ENCODE measurements at places on chromosomes 5 and 9.
A peak's percentile ranks its signal among the peaks of the same experiment; 100 is the strongest.

DNA sequence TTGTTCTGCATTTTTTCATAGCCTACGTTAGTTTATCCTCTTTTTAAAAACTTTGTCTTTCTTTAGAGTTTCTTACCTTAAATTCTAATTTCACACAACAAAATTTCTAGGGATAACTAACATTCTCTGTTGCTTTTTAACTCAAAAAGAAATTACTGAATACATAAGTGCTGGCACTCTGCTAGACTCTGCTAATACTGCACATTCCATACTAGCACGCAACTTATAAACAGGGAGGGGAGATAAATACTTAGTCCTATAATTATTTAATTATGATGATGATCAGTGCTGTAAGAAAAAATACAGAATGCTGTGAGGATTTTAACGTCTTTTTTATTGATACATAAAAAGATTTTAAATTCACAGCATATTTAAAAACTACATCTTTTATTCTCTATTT lies 25.1 kb downstream of the RNF145 start:
- DNase-seq, result no peak

DNA sequence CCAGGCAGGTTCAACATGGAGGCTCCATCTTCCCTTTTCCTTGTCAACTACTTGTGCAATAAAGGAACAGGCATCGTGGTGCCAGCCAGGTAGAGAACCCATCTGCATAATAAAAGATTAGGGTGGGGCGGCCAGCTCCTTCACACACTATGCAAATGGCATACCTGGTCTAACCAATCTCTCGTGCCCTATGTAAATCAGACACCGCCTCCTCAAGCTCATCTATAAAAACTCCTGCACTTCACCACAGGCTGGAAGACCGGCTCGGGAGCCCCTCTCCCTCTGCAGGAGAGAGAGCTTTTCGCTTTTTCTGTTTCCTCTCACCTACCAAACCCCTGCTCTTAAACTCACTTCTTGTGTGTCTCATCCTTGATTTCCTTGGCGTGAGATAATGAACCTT lies 244.3 kb upstream of the PUM3 start:
- DNase-seq, result no peak

- DNase-seq, result no peak
Observed at GRCh38 chr5:45694255-45694814, 1.8 kb downstream of the HCN1 start.

- no peak for DNase-seq
Observed at GRCh38 chr5:81067406-81067805, 107.2 kb downstream of the RASGRF2 start.

- peak; percentile 90 for DNase-seq
Observed at GRCh38 chr9:98796364-98797101, at the start of gene ANKS6. ANKS6 (minus strand) TSS chr9:98796555; CDS start chr9:98796491, 64 bp downstream.

DNA sequence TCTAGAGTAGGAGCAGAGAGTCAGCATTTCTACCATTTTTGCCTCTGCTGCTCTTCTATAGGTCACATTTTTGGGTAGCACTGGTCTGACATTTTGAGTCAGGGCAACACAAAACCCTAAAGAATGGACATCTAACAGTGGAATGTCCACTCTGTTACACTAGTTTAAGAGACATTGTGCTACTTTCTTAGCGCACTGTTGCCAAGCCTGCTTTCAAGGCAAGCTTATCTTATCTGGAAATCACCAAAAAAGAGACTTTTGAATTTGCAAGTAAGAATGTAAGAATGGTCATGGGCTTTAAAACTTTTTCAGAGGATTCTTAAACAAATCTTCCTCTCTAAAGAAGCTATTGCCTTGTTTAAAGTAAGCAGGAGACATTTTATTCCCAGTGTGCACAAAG lies 73.0 kb upstream of the STARD4 start:
- no peak for DNase-seq

GRCh38 chr9:137138722-137139467 lies at the start of gene GRIN1:
GRIN1 (plus strand) TSS chr9:137139154; CDS start chr9:137139487, 333 bp downstream.
- DNase-seq, result no peak

GRCh38 chr5:85334-85995 lies 6.5 kb upstream of the PLEKHG4B start:
- DNase-seq, result no peak

DNA sequence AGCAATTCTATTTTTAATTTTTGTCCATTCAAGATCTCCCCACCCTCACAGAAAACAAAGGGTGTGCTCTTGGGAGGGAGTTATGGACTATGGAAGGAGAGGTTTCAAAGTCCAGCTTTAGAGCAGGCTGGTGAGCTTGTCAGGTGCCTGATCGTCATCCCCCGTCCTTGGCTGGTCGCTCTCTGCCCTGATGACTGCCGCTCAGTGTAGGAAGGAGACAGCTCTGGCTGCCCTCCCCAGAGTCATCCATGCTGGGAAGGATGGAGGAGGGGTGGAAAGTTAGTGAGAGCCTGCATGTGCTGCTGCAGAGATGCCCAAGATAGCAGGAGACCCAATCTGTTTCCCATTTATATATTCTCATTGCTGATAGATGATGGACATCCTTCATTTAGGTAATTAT lies 96.6 kb downstream of the NLN start:
- peak; percentile 11 for DNase-seq

- DNase-seq, result no peak
Observed at GRCh38 chr9:124038239-124038638, 26.7 kb downstream of the LHX2 start.

DNA sequence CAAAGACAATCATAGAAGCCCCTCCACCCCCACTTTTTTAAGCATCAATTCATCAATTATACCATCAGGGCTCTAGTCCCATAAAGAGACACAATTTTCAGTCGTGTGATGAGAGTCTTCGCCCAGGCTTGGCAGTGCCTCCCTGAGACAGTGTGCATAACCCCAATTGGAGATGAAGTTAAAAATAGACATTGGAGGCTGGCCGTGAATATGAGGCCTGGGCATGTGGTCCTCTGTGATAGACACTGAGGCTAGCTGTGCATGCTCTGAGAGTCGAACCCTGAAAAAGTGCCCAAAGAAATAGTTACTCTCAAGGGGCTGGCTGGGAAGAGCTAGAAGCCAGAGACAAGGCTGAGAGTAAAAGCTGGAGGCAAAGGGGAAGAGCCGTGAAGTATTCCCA lies 248.6 kb upstream of the NR4A3 start:
- DNase-seq, result no peak

DNA sequence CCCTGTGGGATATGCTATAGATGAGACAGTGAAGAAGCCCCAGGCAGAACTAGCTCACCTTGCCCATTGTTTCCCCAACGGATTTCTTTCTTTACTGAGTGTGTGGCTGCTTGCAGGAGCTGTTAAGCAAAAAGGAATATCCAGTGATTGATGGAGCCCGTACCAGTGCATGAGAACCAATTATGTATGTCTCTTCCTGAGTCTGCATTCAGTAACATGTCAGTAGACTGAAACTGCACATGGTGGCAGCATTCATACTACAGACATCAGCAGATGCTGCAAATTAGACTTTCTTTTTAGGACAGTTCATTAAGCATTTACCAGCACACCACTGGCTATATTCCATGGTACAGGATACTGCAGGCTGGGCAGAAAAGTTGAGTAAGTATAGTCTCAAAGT lies 90.3 kb upstream of the PLCXD3 start:
- no peak for DNase-seq

DNA sequence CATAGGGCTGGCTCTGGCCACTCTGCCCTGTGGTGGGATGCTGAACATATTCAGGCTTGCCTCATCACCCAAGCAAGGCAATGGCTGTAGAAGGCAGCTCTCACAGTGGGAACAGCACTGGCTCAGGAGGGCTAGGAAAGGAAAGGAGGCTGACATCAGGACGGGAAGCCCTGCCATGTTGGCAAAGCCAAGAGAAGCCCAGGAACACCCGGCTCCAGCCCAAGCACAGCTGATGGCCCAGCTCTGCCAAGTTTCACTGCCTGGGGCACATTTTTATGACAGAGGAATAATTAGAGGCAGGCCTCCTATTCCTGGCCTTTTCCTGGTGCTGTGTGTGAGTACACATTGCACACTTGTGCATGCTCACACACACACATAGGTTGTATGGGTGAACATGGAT lies 163.6 kb upstream of the SMIM23 start:
- no peak for DNase-seq

GRCh38 chr9:78575771-78576170 lies 278.8 kb downstream of the PSAT1 start:
- no peak for DNase-seq

DNA sequence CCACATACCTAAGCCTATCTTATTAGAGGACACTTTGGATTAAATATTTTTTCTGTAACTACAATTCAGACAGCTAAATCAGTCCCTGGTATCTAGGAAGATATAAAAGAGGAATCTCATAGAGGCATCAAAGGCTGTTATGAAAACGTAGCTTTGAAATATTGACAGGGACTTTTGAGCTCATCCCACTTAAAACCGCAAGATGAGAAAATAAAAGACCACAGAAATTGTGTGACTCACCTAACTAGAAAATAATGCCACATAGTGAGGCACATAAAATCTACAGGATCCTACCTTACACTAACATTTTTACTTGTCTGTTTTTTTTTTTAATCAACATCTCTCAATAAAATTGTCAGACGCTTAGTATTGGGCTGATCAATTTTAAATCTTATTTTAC lies 686.5 kb upstream of the COX7C start:
- no peak for DNase-seq

- no peak for DNase-seq
Observed at GRCh38 chr5:115243412-115243811, 19.3 kb downstream of the PGGT1B start.

DNA sequence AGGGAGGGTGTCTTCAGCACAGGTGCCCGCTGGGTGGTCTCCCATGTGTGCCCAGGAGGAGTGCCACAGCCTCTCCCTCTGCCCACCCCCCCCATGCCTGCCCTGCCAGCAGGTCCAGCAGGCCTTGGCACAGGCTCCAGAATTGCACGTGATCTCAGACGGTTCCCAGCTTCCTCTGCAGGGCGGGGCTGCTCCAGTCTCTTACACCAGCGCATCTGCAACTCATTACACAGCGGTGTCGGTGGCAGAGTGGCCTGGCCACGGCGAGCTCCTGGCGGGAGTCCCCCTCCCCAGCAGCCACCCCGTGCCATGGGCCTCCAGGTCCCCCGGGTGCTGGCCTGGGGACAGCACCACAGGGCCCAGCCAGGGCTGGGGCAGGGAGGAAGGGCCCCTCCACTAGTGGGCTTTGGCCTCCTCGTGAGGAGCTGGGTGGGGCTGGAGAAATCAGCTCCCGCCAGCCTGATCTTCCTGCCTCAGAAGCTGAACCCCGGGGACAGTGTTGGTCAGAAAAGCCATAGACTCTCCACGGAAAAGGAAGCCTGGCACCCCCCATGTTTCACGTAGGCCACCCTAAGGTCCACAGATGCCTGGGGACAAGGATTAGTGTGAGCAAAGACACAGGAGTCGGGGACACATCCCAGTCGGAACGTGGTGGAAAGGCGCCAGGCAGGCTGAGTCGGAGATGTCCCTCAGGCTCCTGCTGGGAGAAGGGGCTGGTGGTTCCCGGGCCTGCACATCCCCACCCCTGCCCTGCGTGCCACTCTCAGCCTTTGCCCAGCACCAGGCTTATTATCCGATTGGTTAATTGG lies 40.2 kb downstream of the RXRA start:
- no peak for DNase-seq

DNA sequence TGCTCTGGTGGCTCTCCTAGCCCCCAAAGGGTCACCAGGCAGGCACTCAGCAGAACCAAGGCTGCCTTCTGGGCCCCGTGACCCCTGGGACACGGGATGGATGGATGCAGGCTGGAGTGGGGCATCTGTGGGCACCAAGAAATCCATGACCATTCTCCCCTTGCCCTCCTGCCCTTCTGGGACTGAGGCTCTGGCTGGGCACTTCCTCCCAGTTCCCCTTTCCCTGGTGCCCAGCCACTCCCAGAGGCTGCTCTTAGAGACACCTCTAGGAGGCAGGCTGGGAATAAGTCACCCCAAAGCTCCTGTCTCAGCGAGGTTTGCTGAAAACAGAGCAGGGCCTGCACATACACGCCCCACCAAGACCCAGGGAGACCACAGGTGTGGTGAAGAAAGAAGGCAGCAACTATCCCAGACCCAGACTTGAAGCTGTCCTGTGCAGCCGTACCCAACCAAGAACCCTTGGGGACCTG lies 943 bp downstream of the STING1 start:
- no peak for DNase-seq

GRCh38 chr5:95923918-95924544 lies 37.6 kb downstream of the ELL2 start:
- DNase-seq, result no peak

GRCh38 chr9:35718721-35719511 lies 13.1 kb downstream of the TLN1 start:
- no peak for DNase-seq

DNA sequence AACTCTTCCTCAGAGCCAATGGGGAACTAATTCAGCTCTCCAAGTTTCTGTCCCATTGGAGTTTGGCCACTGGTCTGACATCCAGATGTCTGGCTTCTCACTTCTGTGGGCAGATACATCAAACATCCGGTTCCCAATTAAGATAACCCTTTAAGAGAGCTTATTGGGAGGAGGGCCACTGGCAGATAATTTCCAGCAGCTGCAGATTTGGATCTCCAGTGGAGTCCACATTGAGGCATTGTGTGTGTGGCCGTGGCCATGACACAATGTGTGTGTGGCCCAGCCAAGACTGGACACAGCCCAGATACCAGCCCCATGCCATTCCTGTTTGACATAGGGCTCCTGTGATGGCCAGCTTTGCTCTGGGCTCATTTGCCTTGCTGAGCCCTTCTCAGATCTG lies 110.5 kb upstream of the MAP1B start:
- no peak for DNase-seq

DNA sequence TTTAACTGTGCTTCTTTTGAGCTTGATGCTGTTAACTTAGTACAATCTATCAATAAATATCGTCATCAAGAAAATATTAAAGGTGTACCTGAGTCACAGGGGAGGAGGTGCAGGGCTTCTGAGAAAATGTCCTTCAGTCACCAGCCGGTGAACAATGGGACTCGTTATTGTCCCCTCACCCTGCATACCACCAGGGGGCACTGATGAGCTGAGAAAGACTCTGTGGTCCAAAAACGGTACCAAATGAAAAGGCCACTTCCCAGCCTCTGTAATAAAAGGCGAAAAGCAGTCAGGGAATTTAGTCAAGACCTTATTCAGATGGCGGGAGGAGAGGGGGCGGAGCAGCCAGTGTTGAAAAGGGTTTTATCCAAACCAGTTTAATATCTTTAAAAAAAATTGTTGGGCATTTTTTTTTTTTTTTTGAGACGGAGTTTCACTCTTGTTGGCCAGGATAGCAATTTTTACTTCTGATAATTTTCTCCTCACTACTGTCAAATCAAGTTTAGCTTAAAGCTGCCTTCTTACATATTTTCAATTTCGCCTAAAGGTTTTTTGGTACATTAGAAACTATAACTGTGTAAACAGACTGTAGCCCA lies 271.9 kb upstream of the ADAMTS16 start:
- DNase-seq, result peak; percentile 72

GRCh38 chr5:5523066-5523505 lies 100.6 kb downstream of the ICE1 start:
- no peak for DNase-seq

DNA sequence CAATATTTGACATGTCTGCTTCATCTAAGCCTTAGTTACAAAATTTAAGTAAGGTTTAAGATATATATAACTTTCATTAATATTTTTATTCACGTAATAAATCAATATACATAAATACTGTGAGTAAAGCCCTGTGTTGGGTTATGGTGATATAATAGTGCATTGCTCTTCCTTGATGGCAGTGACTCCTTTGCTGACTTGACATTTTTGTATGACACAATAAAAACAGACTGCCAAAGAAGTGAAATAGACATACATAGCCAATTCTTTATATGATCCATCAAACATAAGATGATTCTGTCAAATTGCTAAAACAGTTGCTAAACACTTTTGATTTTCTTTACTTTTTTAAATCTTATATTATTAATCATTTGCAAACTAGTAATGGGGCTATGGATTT lies 1518.2 kb downstream of the EFNA5 start:
- DNase-seq, result no peak

- DNase-seq, result no peak
Observed at GRCh38 chr5:150500328-150500841, 7.5 kb upstream of the NDST1 start.

Data from HuH-7.5 (cell line).